ENCODE measurements at places on chromosomes 1 and 21.

GRCh38 chr1:11788549-11789053 is 17.2 kb downstream of the MTHFR start:
- no peak overlapping the region for H3K4me3 ChIP-seq
- H3K4me1 ChIP-seq = peaks cover 71% of the 10 kb centered on the region
- no peak for DNase-seq
- peaks cover 25% of the 10 kb centered on the region for H3K36me3 ChIP-seq
- no peak overlapping the region for H3K27ac ChIP-seq

DNA sequence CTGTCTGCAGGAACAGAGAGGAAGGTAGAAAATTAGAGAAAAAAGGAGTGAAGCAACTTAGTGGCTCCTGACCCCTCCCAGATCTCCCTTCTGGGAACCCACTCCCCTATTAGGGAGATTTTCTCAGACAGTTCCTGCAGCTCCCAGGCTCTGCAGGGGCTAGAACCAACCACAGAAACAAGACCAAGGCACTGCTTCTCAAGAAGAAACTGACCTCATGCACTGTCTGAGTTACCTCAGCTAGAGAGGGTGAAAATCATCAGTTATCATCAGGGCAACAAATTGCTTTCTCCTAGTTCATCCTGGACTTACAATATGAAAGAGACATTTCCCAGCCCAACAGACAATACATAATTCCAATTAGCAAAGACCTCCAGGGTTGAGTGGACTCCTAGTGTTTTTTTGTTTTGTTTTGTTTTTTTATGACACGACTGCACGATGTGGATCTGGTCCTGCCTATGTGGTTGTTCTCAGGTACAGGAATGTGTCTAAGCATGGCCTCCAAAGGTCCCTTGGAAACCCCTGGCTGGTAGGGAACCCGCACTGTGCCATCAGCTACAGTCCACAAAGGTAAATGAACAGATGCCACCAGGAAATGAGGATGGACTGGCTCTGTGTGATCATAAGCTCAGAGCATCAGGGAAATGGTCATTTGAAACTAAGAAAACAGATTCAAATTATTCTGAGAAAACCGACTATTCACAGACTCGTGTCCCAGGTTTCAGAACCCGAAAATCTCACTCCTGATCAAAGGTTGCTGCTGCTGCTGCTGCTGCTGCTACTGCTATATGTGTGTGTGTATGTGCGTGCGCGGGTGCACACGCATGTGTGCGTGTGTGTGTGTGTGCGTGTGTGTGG is 65.3 kb downstream of the LAMC2 start:
- H3K27ac ChIP-seq = no peak overlapping the region
- H3K36me3 ChIP-seq = peaks cover 67% of the 10 kb centered on the region
- H3K4me3 ChIP-seq = no peak overlapping the region
- peaks cover 18% of the 10 kb centered on the region for H3K4me1 ChIP-seq

DNA sequence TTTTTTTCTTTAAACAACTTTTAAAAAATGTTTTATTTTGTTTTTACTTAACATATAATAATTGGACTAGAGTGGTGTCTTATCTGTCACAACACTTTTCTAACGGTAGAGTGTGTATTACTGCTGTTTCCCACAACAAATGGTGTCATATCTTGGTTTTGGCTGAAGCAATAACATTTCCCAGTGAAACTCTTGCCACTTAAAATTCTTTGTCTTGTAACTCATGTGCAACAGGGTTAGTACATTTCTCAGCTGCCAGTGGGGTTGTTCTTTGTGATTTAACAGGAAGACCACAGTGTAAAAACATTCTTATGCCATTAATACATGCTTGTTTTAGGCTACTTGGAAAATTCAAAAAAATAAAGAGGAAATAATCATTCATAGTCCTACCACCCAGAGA is 43.5 kb downstream of the ALPL start:
- no peaks in the 10 kb centered on the region for H3K27me3 ChIP-seq
- H3K4me3 ChIP-seq = no peak overlapping the region
- no peak overlapping the region for H3K27ac ChIP-seq
- DNase-seq = no peak
- peaks cover 23% of the 10 kb centered on the region for H3K4me1 ChIP-seq

DNA sequence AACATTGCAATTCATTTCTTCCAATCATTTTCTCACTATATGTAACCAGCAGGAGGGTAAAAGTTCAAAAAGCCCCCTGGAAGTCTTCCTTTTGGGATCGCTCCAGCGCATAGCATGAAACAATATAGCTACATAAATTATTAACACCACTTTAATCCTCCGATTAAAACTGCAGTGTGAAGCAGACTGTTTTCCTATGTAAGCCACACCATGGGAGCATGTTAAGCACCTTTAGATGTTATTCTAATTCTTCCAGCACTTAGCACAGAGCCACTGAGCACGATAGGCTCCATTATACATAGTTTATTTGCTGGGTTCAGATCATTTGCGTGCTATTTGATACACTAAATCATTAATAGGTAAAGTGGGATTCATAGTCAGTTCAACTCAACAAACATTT is 18.4 kb upstream of the GADD45A start:
- no peak overlapping the region for H3K27ac ChIP-seq
- H3K27me3 ChIP-seq = peaks cover 3% of the 10 kb centered on the region
- DNase-seq = no peak
- H3K4me3 ChIP-seq = no peak overlapping the region
- no peaks in the 10 kb centered on the region for H3K4me1 ChIP-seq

GRCh38 chr1:181140398-181140797 is 51.9 kb downstream of the IER5 start:
- H3K27ac ChIP-seq = no peak overlapping the region
- H3K4me3 ChIP-seq = no peak overlapping the region
- DNase-seq = no peak
- H3K36me3 ChIP-seq = no peaks in the 10 kb centered on the region

DNA sequence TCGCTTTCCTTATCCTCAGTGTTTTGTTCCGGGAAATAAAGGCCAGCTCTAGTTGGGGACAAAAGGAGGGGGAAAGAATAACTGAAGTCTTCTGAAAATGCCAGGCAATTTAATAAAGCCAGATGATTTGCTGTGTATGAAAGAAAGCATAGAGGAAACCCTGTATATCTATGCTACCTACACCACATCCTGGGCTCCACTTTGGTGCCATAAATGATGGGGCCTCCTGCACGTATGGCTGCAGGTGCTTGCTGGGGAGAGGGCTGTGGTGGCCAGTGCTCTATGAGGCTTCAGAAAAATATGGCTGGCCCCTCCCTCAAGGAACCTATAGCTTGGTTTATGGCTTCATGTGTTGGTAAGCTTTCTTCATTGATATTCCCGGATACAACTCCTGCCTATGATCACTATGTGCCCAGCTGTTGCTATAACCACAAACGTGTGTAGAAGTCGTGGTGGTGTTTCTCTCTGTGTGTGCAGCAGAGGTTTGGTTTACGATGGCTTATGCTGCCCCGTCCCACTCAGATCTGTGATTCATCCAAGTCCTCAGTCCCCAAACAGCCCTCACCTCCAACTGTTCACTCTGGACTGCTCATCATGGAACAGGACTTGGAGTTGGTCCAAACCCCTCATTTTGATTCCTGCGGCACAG is 59.5 kb downstream of the BACE2 start:
- no peak overlapping the region for H3K27ac ChIP-seq
- peaks cover 37% of the 10 kb centered on the region for H3K36me3 ChIP-seq
- peaks cover 33% of the 10 kb centered on the region for H3K4me1 ChIP-seq
- no peak for DNase-seq
- peaks cover 3% of the 10 kb centered on the region for H3K27me3 ChIP-seq

GRCh38 chr1:117318011-117318410 is 49.2 kb upstream of the MAN1A2 start:
- peaks cover 11% of the 10 kb centered on the region for H3K27me3 ChIP-seq
- H3K27ac ChIP-seq = no peak overlapping the region
- no peak for DNase-seq
- H3K4me3 ChIP-seq = no peak overlapping the region
- H3K4me1 ChIP-seq = peaks cover 22% of the 10 kb centered on the region
- H3K36me3 ChIP-seq = no peaks in the 10 kb centered on the region

- H3K4me3 ChIP-seq = no peak overlapping the region
- peak overlapping the region; percentile 87 for H3K27ac ChIP-seq
- H3K4me1 ChIP-seq = peaks cover 72% of the 10 kb centered on the region
- H3K36me3 ChIP-seq = peaks cover 3% of the 10 kb centered on the region
- peaks cover 3% of the 10 kb centered on the region for H3K27me3 ChIP-seq
- no peak for DNase-seq
Observed at GRCh38 chr1:234769986-234770795, 160.2 kb upstream of the IRF2BP2 start.

GRCh38 chr1:114075546-114076242 is 78.0 kb downstream of the SYT6 start:
- peaks cover 6% of the 10 kb centered on the region for H3K27me3 ChIP-seq
- peaks cover 18% of the 10 kb centered on the region for H3K36me3 ChIP-seq
- DNase-seq = no peak
- H3K27ac ChIP-seq = peak overlapping the region; percentile 41
- peak overlapping the region; percentile 17 for H3K4me3 ChIP-seq

DNA sequence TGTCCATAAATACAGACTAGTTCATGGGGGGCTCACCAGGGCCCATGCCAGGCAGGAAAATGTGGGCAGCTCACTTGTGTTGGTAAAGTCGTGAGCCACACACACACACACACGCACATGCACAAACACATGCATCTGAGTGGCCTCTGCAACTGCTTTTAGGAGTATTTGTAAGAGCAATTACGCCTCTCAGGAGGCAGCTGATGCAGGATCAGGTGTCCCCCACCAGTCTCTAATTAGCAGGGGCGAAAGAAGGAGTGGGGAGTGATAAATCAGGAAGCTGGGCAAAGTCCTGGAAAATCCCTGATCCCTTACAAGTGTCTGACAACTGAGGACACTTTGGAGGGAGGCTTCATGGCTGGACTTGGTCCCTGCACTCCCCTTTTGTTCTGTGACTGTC is 5.7 kb upstream of the IVL start:
- peaks cover 9% of the 10 kb centered on the region for H3K27me3 ChIP-seq
- no peak overlapping the region for H3K27ac ChIP-seq
- H3K4me1 ChIP-seq = no peaks in the 10 kb centered on the region
- DNase-seq = no peak

DNA sequence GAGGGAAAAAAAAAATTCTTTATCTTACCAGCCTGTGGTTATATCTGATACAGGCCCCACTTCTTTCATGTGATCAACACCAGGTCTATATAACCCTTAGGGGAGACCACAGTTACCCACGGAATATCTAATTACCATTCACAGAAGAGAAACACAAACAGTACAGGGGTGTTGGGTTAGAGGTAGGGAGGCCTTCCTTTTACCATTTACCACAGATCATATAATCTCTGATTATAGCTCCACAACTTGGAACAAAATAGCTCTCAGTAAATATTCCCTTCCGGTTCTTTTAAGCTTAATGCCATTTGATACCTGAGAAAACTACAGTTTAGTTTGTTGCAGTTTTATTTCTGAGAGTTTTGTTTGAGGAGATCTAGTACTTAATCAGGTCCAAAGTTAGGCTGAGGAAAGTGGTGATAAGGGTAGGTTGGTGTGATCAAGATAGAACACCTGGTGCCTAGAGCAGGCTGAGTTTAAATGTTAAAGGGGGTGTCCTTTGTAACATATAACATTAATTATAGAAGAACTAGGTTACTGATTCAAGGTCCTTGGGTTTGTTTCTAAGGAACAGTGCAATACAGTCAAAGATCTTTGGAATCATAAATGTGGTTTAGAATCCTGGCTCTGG is 14.1 kb downstream of the EPB41 start:
- H3K27me3 ChIP-seq = no peaks in the 10 kb centered on the region
- H3K4me3 ChIP-seq = peak overlapping the region; percentile 65
- no peak for DNase-seq
- peaks cover 43% of the 10 kb centered on the region for H3K4me1 ChIP-seq

GRCh38 chr1:110811529-110811928 is 61.4 kb upstream of the CD53 start:
- no peaks in the 10 kb centered on the region for H3K4me1 ChIP-seq
- DNase-seq = no peak
- H3K36me3 ChIP-seq = no peaks in the 10 kb centered on the region
- H3K27me3 ChIP-seq = peaks cover 30% of the 10 kb centered on the region

GRCh38 chr1:109616391-109616790 is 3.0 kb downstream of the GNAT2 start:
- H3K27me3 ChIP-seq = peaks cover 8% of the 10 kb centered on the region
- H3K36me3 ChIP-seq = no peaks in the 10 kb centered on the region
- no peak for DNase-seq
- peaks cover 71% of the 10 kb centered on the region for H3K4me1 ChIP-seq
- peak overlapping the region; percentile 0 for H3K4me3 ChIP-seq
- peak overlapping the region; percentile 20 for H3K27ac ChIP-seq

DNA sequence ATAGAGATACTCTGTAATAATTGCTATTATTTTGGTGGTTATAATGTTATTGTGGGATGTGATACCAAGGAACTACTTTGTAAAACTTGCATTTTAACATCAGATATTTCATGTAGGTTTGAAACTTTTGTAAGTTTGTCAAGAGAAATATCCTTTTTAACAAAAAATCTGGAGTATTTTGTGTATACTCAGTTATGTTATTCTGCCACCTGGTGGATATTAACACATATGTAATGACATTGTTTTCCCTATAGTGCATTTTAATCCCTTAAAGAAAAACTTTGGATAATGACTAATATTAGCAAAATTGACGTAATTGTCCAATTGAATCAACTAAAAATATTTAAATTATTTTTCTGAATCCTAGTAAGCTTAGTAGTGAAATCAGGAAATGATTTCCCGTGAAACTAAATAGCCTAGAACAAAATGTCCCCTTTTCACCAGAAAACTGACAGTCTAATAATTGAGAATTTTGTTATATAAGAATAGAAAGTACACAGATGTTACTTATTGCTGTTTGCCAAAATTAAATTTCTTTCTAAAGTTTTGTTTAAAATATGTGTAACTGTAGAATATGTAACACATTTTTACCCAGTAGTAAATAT is 39.6 kb downstream of the KCTD3 start:
- H3K36me3 ChIP-seq = peaks cover 42% of the 10 kb centered on the region
- H3K4me3 ChIP-seq = no peak overlapping the region
- no peak for DNase-seq
- no peaks in the 10 kb centered on the region for H3K27me3 ChIP-seq
- no peaks in the 10 kb centered on the region for H3K4me1 ChIP-seq

- no peaks in the 10 kb centered on the region for H3K4me1 ChIP-seq
- H3K36me3 ChIP-seq = peaks cover 35% of the 10 kb centered on the region
- no peak for DNase-seq
- no peaks in the 10 kb centered on the region for H3K27me3 ChIP-seq
Observed at GRCh38 chr21:43034101-43034500, 41.5 kb downstream of the CBS start.

- H3K4me3 ChIP-seq = no peak overlapping the region
- peak overlapping the region; percentile 32 for H3K27ac ChIP-seq
- H3K4me1 ChIP-seq = peaks cover 7% of the 10 kb centered on the region
- no peak for DNase-seq
- H3K36me3 ChIP-seq = peaks cover 62% of the 10 kb centered on the region
Observed at GRCh38 chr1:39478126-39478915, 13.1 kb upstream of the BMP8A start.

DNA sequence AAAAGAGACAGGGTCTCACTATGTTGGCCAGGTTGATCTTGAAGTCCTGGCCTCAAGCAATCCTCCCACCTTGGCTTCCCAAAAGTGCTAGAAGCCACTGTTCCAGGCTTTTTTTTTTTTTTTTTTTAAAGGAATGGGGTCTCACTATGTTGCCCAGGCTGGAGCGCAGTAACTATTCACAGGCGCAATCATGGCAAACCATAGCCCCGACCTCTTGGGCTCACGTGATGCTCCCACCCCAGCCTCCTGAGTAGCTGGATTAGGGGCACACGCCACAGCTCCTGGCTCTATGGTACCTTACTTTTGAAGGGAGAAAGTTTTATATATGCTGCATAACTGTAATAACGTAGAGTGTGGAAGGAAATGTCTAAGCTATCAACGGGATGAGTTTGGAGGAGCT is 5.7 kb upstream of the ATP13A2 start:
- H3K4me3 ChIP-seq = no peak overlapping the region
- H3K4me1 ChIP-seq = peaks cover 27% of the 10 kb centered on the region
- no peak overlapping the region for H3K27ac ChIP-seq
- H3K36me3 ChIP-seq = peaks cover 49% of the 10 kb centered on the region
- no peak for DNase-seq
- peaks cover 10% of the 10 kb centered on the region for H3K27me3 ChIP-seq
